CD8-positive, alpha-beta memory T cell (primary cell): ENCODE measurements at places on chromosomes 2 and 18. TPM values are rescaled to one million over a fixed set of nuclear protein-coding genes. Genes with fewer than 3 reads are reported as not detected.

The UXS1 gene
- total RNA-seq: 47.2 TPM

DNA sequence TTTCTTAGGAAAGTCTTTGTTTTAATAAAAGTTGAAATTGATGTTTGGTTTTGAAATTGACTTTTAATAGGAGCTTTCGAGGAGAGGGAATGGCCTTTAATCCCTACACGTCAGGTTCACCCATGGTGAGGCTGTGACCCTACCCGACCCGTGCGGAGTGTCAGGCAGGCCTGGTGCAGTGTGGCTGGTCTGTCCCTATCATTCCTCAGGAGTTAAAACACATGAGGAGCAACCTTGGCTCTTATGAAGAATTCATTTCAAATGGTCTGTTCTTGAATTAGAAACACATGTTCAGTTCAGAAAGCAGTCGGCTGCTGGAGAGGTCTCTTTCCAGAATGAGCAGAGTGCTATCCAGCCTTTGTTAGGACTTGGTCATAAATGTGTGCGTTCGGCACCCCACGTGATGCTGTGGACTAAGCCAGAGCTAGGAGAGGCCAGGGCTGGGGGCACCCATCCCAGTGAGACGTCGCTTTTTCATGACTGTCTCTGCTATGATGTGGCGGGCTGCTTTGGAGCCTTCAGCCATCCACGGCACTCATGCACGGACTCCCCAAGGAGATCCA lies 54.7 kb downstream of the EMILIN2 start:
- DNase-seq: no peak

The TSPYL6 gene
- not detected for total RNA-seq

GRCh38 chr2:30232801-30233130 lies 1.4 kb downstream of the LBH start:
- no peak for DNase-seq

DNA sequence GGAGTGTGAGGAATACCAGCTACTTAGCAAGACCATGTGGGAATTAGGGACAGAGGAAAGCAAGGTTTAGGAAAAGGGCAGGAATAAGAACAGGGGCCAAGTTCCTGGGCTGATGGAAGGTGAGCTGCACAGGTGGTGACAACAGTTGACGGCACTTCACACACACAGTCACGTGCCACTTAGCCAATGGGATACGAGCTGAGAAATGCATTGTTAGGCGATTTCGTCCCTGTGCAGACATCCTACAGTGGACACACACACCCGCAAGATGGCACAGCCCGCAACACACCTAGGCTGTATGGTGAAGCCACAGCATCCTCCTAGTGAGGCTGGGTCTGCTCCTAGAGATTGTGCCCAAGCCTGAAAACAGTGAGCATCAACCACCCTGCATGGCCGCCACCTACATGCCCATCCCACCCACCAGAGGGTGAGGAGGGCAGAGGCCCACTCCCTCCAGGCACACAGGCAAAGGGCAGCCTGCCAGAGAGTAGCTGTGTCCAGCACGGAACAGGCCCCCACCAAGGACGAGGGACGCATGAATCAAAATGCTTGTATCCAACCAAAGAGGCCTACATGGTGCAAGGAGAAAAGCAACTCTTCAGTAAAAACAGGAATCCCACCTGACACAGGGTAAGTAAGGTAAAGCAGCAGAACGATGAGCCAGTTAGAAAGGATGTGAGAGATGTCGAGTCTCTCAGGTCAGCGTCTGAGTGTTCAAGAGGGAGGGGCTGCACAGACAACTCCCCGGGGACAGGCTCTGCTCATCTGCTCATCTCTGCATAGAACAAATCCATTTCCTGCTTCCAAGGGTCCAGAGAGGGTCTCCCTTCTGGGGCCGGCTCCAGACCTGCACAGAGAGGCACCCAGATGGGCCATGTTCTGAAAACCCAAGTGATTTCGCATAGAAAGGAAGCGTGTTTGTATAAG lies 51.3 kb downstream of the ZNF516 start:
- no peak for DNase-seq

DNA sequence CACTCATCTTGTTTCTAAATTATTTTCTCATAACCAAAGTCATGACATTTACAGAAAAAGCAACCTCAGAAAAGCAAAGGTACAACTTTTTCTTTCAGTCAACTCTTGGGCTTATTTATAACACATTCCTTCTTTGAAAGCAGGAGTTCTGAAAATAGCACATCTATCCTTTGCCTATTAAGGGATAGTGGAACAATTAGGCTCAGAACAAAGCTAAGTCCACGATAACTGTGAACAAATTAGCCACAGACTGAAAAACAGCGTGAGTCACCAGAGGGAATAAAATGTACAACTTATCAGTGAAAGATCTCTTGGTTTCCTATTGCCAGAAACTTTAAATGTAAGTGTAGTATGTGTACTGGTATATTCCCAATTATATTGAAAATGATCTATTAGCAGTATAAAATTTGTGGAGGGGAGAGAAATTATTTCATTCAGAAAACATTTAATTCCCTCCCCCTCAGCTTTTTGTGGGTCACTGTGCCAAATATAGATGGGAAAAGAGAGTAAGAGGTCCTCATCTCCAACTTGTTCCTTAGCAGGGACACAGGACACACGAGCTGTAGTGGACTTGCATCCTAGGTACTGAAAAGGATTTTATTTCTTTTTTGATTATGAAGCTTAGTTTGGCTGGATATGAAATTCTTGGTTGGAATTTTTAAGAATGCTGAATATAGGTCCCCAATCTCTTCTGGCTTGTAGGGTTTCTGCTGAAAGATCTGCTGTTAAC lies 15.4 kb upstream of the MATN3 start:
- DNase-seq: no peak

- DNase-seq: no peak
These were observed 416.8 kb downstream of the CMPK2 start for GRCh38 chr2:6448893-6449292.

The YIPF4 gene
- 47.0 TPM for total RNA-seq

The RBM44 gene
- total RNA-seq: 0.33 TPM

GRCh38 chr2:148102641-148103040 lies 81.8 kb downstream of the MBD5 start:
- no peak for DNase-seq

The KCNJ13 gene
- total RNA-seq: not detected

The SH3RF3 gene
- total RNA-seq: 0.27 TPM

DNA sequence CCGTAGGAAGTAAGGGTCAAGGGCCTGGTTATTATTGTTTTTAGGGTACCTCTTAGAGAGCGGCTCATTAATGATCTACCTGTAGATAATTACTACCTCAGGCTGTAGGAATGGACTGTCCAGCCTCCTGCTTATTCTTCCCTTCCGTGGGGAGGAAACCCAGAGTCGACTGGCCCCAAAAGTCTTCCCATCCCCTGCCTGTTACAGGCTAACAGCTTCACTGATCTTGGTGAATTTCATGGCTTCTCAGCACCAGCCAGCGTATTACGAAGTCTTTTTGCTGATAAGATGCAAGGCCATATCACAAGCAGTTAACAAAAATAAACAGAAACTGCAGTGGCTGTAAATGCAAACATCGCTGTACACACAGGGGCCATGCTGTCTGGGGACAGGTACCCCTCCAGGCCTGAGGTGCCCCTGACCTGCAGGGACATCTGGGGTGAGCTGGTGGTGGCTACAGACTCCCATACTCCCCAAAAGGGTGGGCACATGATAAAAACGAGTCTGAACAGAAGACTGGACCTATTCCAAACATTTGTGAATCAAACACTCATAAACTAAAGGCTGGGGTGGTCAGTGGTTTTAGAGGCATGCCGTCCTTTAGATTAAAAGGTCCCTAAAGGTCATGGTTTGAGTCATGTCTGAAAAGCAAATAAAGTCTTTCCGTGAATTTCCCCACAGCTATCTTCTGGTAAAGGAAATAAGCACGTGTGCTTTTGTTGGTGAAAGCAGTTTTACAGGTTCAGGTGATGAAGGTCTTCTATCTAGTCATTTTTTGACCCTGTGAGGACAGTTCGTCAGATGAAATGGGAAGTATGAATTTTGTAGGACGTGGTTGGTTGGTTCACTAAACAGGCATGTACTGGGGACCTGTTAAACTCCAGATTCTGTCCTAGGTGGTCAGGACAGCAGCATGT lies 36.7 kb downstream of the TTC39C start:
- no peak for DNase-seq

- no peak for DNase-seq
These were observed 119.5 kb downstream of the LIPG start for GRCh38 chr18:49681387-49681786.

DNA sequence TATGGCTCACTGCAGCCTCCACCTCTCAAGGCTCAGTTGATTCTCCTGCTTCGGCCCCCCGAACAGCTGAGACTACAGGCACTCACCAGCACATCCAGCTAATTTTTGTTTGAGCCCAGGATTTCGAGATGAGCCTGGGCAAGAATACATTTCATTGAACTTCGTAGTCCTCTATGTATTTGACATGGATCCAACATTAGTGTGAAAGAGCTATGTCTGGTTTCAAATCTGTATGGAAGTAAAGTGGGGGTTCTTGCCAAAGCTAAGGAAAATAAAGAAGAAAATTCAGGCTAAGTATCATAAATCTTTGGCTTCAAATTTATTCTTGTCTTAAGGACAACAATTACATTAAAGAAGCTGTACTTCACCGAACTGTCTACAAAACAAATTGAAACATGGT lies 1291.7 kb upstream of the CRIM1 start:
- no peak for DNase-seq

GRCh38 chr18:3605954-3606443 lies 156.0 kb downstream of the TGIF1 start:
- DNase-seq: peak; percentile 57

- no peak for DNase-seq
These were observed 7.5 kb upstream of the GBX2 start for GRCh38 chr2:236175548-236176150.

GRCh38 chr2:205605638-205606304 lies 76.5 kb upstream of the NRP2 start:
- DNase-seq: no peak

The TGOLN2 gene
- total RNA-seq: 93.4 TPM

The LYG1 gene
- 1.1 TPM for total RNA-seq

DNA sequence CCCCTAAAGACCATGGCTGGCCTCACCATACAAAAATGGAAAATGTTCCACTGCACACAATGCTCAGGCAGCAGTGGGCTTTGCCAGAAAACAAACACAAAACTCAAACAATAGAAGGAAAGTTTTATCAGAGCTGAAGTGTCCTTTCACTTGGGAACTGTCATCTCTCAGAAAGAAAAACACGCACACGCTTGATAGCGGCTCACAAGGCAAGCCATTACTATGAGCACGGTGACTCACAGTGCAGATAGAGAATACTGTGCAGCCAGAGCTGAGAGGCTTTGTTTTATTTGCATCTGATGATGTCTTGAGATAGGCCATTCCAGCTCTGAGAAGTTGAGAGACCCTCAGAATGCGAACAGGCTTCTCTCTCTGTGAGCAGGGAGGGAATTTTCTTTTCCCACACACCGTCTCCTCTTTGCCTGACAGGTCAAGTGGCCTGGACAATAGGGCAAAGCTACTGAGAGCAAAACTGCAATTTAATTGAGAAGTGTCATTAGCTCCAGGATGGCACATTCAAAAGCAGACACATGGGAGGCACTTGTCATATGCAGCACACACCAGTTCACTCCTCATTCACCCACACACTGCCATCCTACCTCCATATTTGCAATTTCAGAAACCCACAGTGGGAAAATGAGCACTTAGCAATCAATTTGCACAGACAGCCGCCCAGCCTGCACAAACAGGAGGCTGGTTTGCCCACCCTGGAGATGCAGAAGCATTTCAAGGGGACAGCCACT lies 236.6 kb downstream of the SS18 start:
- no peak for DNase-seq

The VWC2L gene
- total RNA-seq: not detected
